Hippocampal formation (tissue), 2 donors: ENCODE measurements at places on chromosomes 7 and 10.

GRCh38 chr10:7243873-7244272, 167.0 kb downstream of the SFMBT2 start:
- DNase-seq, result no peak

DNA sequence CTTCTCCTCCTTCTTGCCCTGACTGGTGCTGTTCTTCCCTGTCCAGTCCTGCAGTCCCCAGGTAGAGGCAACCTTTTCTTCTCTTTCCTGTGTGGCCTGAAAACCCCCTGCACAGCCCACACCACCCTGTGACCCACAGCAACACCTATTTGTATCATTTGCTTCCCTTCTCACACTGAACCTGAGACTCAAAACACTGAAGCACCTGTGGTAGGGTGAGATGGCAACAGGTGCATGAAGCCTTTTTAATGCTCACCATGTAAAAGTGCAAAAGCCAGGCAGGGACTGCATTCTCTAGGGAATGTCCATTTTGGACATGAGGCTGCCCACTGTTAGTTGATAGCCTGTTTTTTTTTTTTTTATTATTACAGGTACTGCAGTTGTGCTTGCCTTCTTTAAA, 71.4 kb downstream of the LRMDA start:
- no peak for DNase-seq

DNA sequence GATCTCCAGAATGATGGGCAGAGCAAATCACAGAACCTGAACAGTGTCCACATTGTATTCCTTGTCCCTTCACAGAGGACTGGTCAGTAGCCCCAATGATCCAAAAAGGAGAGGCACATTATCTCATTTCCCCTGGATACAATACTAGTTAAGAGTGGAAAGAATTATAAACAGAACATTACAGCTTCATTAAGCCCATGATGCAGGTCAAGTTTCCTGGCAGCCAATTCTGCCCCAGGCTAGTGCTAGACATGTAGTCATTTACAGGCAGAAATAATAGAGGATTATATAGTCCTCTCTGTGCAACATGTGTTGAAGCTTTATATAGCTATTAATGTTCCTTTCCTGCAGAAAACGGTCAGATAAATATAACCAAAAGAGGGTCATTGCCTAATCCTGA, 124.3 kb upstream of the WNT16 start:
- DNase-seq, result no peak

GRCh38 chr7:74051629-74052410, 23.8 kb downstream of the ELN start:
- no peak for DNase-seq

DNA sequence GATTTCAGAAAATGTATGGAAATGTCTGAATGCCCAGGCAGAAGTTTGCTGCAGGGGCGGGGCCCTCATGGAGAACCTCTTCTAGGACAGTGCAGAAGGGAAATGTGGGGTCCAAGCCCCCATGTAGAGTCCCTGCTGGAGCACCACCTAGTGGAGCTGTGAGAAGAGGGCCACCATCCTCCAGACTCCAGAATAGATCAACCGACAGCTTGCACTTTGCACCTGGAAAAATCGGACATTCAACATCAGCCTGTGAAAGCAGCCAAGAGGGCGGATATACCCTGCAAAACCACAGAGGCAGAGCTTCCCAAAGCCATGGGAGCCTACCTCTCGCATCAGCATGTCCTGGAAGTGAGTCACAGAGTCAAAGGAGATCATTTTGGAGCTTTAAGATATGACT, 14.3 kb downstream of the RPEL1 start:
- no peak for DNase-seq

DNA sequence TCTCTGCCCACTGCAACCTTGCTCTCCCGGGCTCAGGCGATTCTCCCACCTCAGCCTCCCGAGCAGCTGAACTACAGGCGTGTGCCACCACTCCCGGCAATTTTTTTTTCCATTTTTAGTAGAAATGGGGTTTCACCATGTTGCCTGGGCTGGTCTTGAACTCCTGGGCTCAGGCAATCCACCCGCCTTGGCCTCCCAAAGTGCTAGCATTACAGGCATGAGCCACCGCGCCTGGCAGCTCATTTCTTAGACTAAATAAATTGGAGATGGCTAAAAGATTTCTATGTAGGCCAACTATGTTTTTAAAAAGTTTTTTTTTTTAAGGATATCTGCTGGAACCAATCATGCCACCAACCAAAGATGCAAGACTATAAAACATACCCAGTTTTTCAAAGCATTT, 67.8 kb downstream of the TRUB1 start:
- DNase-seq, result no peak

- DNase-seq, result no peak
Observed at GRCh38 chr10:63935705-63936104, 414.5 kb downstream of the REEP3 start.

DNA sequence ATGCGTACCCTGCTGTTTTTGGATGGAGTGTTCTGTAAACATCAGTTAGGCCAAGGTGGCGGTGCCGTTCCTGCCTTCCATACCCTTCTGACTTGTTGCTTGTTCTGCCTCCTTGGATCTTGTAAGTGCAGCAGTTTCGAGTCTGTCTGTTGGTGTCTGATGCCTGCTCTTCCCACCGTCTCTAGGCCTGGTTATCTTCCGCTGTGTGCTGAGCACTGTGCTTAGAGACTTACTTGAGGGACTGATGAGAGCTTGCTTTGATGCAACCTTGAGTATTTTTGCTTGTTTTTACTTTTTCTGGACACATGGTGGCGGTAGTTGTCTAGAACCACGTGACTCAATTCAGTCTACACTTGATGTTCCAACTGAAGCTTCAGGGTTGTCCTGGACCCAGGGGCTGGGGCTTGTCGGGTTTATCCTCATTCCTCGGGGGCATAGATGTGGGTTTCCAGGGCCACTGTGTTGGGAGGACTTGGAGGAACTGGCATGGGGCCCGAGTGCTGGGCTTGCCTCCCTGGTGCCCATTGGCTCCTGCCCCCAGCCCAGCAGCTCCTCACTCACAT, 14.4 kb upstream of the SPRN start:
- no peak for DNase-seq

DNA sequence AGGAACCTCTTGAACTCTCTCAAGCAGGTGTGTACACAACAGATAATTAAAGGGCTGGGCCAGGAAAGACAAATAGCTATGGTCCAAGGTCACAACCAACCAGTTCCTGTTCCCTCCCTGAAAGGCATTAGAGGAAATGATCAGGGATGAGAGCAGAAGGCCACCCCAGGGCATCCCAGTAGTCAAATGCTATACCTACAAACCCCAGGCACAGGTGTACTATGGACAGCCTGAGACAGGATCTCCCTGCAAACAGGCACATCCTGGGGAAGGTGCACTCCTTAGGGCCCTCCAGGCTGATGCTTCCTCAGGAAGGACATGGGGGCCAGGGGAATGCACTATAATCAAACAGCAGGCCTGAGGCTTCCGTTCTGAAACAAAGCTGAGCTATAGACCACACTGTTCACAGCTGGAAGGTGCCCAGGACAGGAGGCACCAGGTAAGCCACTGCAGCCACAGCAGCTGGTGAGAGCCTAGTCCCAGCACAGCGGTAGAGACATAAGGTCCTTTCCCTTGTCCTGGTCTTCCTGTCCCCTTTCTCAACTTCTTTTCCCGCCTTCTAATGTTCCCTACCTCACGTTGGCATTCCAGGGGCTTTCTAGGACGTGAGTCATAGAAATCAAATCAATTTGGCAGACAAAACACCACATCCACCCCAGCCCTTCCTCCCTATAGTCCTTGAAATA, 13.3 kb downstream of the PARP12 start:
- DNase-seq, result no peak

DNA sequence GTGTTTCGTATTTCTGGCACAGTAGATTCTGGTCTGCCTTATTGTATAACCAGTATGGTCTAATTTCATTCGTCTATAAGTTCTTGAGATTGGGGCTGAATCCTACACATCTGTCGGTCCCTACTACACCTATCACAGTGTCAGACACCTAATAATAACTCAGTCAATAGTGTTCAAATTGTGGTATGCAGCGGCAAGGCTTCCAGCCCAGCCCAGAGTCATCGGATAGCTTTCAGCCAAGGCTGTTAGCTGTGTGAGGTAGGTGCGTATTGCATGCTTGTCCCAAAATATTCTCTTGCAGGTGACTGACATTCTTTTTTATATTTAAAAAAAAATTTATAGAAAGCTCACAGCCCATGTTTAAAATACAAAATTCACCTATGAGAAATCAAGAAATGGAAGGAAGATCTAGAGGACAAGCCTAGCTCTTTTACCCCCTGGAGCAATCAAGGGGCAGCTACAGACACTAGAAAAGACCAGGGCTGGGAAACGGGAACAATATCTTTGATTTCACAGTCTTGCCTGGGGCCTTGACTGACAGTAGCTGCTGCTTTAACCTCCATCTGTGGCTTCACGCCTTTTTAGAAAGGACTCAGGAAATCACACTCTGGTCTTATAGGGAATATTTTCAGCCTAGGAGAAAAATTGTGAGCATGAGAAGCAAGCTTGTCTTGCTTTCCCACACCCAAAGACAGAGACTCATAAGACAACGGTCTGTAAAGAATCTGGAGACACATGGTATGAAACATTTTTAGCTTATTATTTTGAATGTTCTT, 9.5 kb upstream of the ASB4 start:
- DNase-seq, result no peak

- DNase-seq, result no peak
Observed at GRCh38 chr7:106767078-106767477, 98.0 kb upstream of the PIK3CG start.

DNA sequence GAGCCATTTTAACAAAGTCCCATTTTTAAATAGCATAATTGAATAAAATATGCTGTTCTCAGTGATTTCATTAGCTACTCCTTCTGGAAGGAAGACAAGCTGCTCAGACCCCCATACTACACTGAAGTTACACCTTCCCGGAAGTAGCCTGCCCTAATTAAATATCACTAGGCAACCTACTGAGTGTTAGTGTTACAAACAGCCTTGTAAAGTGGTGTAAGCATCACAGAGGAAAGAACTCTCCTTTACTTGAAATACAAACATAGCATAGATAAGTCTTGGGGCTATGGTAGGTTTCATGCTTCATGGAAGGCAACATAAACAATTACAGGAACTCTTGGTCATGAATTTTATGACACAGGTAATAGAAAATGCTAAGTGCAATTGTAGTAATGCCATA, 43.4 kb upstream of the PTN start:
- DNase-seq, result no peak

DNA sequence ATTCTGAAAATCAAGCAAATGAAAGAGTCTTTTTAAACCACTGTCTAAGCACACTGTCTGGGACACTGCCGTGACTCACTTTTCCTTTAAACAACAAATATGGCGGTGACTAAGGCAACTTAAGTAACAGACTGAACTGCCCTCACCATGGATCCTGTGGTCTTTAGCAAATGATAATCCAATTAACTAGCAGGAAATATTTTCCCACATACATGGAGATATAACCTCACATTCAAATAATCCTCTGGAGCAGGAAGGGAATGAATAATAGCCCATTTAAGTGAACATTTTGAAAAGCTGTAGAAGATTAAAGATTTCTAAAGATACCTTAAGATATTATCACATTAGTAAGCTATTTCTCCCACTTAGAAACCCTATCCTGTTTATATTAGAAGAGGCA, 40.3 kb upstream of the LRRC17 start:
- no peak for DNase-seq
